ENCODE measurements at places on chromosomes 5 and 9.

DNA sequence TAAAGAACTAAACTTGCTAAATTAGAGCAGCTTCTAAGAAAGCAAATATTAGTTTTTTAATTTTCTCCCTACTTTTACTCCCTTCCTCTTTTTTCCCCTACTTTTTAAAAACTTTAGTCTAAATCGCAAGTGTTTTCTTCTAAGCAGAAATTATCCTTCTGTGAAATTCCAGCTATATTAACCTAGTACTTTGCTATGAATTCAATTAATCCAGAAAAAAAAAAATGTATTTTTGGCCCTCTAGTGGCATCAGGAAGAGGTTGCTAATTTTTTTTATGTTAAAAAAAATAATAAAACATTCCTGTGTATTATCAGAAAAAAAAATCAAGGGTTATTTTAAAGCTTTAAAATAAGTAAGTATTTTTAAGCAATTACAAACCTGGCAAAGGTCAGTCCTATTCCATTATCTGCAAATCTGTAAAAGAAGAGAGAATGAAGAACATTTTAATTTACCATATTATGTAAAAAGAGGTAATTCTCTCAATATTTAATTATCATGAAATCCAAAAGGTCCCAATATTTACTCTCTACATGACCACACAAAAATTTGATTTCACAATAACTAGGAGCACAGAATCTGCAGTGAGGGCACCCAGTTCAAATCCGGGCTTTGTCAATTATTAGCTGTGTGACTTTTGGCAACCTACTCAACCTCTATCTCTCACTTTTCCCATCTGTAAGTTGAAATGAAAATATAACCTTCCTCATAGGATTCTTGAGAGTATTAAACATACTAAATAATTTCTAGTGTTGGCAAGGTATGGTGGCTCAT lies 52.0 kb downstream of the CEMIP2 start:
- DNase-seq, result no peak

- no peak for DNase-seq
These were observed 29.9 kb downstream of the SKP2 start for GRCh38 chr5:36181774-36182173.

- no peak for DNase-seq
These were observed 64.4 kb downstream of the ARRDC3 start for GRCh38 chr5:91318724-91319123.

DNA sequence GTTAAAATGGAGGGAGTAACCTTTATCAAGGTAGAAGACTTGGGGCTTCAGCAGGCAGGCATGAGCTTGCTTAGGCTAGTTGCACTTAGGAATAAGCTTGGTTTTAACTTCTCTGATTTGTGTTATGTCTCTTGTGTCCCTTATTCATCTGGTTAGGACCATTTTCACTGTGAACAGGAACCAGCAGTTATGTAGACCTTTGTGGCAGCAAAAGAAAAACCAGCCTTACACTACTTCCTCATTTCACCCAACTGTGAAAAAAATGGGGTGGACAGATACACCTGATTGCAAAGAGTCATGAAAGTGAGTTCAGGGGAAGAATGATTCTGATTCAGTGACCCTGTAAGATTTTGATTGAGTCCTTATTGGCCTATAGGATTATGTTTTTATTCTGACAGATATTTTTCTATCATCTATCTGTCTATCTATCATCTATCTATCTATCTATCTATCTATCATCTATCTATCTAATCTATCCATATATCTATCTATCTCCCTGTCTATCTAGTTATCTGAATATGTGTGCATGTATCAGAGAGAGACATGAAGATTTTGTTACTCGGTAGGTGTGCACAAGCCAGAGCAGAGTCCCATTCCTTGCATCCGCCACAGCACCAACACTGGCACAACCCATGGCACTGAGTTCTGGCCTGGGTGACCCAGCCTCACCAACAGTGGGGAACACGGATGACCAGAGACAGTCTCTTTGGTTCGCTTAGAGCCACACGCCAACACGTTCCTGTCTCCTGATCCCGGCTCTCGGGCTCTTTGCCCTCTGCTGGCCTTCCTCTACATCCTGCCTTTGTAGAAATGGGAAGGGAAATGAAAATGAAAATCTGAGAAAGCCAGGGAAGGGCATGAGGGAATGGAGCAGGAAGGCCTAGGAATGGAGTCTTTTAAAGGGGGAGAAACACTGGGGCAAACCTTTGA lies 1.3 kb upstream of the ZNF366 start:
- no peak for DNase-seq

DNA sequence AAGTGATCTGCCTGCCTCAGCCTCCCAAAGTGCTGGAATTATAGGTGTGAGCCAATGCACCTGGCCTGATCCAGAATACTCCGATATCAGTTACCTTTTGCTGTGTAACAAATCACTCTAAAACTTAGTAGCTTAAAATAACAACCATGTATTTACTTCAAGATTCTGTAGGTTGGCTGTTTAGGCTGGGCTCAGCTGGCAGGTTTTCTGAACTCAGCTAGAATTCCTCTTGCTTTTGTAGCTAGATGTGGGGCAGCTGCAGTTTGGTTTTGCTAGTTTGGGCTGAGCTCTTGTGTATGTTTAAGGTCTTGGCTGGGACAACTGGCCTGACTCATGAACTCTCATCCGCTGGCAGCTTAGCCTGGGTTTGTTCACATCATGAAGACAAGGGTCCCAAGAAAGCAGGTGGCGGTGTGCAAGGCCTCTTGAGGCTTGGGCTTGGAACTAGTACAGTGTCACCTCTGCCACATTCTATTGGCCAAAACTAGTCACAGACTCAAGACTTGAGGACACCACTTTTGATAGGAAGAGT lies 138.3 kb upstream of the SHB start:
- DNase-seq, result no peak

GRCh38 chr9:116088396-116088795 lies 65.2 kb upstream of the PAPPA start:
- no peak for DNase-seq

GRCh38 chr5:27462936-27463335 lies 424.6 kb upstream of the CDH9 start:
- DNase-seq, result no peak

- no peak for DNase-seq
These were observed 1.2 kb downstream of the TTLL11 start for GRCh38 chr9:122091682-122092592.

- DNase-seq, result no peak
These were observed 28.8 kb upstream of the TLE4 start for GRCh38 chr9:79542735-79543620.

DNA sequence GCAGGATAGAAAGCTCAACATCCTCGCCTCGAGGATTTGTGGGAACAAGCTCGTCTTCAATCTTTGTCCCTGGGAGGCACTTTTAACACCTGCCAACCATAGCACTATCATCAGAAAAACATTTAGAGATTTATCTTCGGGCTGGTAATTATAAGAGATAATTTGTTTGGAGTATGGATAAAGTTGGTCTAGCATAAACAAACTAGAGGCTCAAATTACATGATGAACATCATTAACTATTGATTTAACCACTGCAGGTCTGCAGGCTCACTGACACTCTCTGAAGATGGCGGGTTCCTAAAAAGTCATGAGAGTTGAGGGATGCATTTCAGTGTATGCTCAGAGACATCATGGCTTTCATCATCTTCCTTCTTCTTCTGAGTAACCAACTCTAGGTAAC lies 25.8 kb upstream of the PCA3 start:
- no peak for DNase-seq

DNA sequence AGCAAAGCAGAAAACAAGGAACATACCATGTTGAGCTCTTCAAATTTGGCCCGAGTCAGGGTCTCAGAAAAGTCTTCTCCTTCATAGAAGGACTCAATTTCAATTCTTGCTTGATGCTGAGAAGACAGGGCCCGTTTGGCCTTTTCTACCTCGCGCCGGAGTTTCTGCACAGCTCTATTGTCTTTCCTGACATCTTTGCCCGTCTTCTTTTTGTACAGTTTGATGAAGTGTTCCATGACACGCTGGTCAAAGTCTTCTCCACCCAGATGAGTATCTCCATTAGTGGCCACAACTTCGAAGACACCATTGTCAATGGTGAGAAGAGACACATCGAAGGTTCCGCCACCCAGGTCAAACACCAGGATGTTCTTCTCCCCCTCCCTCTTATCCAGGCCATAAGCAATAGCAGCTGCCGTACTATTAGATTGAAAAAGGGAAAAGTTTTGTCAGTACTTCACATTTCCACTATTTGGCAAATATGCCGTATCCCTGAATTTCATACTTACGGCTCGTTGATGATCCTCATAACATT lies 2.2 kb downstream of the HSPA5 start:
- DNase-seq, result no peak

- DNase-seq, result no peak
These were observed 496 bp downstream of the MAPK9 start for GRCh38 chr5:180291234-180291940.

DNA sequence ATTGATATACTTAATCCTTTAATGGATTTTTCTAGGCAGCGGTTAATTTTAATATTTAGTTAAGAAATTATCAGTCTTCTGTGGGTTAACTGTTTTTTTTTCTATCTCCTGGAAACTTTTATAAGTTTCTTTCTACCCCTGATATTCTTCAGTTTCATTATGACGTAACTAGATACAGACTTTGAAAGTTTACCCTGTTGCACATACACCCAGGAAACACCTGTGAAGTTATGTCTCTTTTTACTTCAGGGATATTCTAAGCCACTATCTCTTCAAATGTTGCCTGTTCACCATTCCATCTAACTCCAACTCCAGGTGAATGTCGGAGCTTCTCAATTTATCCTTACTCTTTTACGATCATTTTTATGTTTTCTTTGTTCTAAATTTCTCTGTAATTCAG lies 329.0 kb downstream of the ICE1 start:
- no peak for DNase-seq

DNA sequence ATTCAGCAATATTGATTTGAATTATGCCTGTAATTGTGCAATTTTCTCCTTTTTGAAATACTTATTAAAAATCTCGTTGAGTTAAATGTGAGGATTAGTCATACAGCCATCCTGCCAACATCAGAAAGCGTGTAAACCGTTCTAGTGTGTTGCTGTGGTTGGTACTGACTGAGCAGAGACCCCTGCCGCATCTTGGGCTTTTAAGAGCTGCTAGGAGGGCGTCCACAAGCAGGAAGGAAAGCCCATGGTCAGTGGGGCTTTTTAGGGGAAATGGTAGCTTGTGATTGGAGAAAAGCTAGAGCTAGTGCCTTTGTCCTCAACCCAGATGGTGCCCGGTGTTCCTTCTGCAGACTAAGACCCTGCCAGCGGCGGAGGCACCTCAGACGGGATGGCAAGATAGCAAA lies 1.3 kb downstream of the SDHA start:
- DNase-seq, result no peak

DNA sequence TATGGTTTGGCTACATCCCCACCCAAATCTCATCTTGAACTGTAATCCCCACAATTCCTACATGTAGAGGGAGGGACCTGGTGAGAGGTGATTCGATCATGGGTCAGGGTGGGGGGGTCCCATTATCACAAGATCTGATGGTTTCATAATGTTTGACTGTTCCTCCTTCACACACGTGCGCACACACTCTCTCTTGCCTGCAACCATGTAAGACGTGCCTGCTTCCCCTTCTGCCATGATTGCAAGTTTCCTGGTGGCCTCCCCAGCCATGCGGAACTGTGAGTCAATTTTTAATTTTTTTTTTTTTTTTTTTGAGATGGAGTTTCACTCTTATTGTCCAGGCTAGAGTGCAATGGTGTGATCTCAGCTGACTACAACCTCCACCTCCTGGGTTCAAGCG lies 27.0 kb downstream of the FAM169A start:
- no peak for DNase-seq

DNA sequence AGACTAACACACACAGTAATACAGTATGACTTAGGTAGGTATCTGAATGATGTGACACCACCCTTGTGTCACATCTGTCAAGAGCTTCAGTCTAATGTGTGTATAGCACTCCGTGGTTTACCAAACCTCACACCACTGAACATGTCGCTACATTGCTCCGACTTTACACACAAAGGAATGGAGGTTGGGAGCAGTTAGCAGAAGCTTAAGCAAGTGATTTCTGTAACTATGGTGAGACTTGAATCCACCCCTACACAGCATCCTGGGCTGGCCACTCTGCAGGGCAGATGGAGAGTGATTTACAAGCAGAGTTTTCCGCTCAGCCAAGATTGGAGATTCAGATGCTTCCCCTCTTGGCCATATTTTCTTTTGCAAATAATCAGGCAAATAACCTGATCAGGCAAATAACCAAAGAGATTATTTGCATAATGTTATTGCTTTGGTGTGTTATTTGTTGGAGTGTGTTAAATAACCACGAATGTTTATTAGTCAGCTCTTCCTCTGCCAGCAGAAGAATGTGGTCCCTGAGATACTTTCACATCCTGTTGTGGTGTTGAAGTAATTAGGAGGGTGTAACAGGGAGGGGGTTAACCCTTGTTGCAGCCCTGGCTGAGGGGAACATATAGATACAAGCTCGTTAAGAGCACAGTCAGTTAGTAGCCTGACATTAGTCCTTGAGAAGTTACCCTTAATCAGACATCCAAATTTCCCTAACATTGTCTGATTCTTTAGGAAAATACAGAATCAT lies 92.8 kb downstream of the SNX18 start:
- DNase-seq, result peak; percentile 9
